ENCODE measurements at places on chromosomes 2 and 18. TPM values are rescaled to one million over a fixed set of nuclear protein-coding genes. Genes with fewer than 3 reads are reported as not detected.
A peak's percentile ranks its signal among the peaks of the same experiment; 100 is the strongest.

DNA sequence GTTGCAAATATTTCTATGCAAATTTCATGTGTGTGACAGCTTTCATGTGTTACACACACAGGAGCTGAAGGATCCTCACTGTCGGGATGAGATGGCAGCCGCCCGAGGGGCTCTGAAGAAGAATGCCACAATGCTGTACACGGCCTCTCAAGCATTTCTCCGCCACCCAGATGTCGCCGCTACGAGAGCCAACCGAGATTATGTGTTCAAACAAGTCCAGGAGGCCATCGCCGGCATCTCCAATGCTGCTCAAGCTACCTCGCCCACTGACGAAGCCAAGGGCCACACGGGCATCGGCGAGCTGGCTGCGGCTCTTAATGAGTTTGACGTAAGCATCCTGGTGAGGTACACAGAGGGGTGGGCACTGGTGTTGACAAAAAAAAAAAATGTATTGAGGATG, 361.2 kb downstream of the CTNNA2 start:
- no peak for DNase-seq

DNA sequence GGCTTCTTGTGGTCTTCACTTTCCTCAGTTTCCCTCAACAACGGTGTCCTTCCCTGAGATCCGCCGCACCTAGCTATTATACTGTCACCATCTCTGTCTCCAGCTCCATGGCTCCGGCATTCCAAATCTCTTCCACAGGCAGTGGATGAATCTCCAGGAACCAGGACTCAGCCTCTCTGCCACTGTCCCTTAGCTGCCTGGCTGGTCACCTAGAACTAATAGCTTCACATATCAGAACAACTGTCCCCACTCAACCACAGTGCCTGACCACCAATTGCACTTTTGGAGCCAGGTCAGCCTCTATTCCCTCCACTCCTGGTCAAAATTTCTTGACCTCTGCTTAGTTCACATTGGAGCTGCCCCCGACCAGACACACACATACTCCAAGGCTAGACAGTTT, 38.1 kb upstream of the AFF3 start:
- DNase-seq = no peak

IL1R1 gene
- total RNA-seq = 7.9 TPM

IL36B gene
- total RNA-seq = not detected

- DNase-seq = peak; percentile 17
Observed at GRCh38 chr18:42052122-42052708, 97.2 kb downstream of the PIK3C3 start.

- DNase-seq = peak; percentile 19
Observed at GRCh38 chr2:85999061-85999831, 106.4 kb downstream of the POLR1A start.

DNA sequence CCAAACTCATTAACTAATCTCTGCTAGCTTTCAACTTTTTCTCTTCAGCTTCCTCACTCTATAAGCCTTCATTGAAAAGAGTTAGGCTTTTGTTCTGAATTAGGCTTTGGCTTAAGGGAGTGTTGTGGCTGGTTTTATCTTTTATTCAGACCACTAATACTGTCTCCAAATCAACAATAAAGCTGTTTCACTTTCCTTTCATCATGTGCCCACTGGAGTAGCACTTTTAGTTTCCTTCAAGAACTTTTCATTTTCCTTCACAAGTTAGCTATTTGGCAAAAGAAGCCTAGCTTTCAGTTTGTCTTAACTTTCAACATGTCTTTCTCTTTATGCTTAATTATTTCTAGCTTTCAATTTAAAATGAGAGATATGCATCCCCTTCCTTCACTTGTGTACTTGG, 271.7 kb upstream of the FSIP2 start:
- no peak for DNase-seq

GRCh38 chr2:123890148-123890547, 134.9 kb upstream of the CNTNAP5 start:
- no peak for DNase-seq
